ENCODE measurements at places on chromosomes 12 and 14. TPM values are rescaled to one million over a fixed set of nuclear protein-coding genes. Genes with fewer than 3 reads are reported as not detected.

RD3L gene
- total RNA-seq: not detected

FSCB gene
- not detected for total RNA-seq

AKAP6 gene
- total RNA-seq: 1.7 TPM

NEUROD4 gene
- total RNA-seq: not detected

TAS2R46 gene
- total RNA-seq: not detected

KRT6C gene
- total RNA-seq: 261 TPM

GLS2 gene
- 6.0 TPM for total RNA-seq

HOXC9 gene
- total RNA-seq: not detected

C3AR1 gene
- total RNA-seq: not detected

RPS6KL1 gene
- 1.6 TPM for total RNA-seq

TEX52 gene
- not detected for total RNA-seq

OTOGL gene
- total RNA-seq: not detected

SMAGP gene
- total RNA-seq: 63.3 TPM

OR4E1 gene
- not detected for total RNA-seq

SDSL gene
- 2.3 TPM for total RNA-seq

TSHR gene
- total RNA-seq: not detected

CCND2 gene
- total RNA-seq: 200 TPM

FAM181A gene
- 0.99 TPM for total RNA-seq

GPR132 gene
- 0.14 TPM for total RNA-seq

OTX2 gene
- total RNA-seq: not detected

TAS2R14 gene
- total RNA-seq: not detected

CRIP2 gene
- 186 TPM for total RNA-seq

CHPT1 gene
- 10.2 TPM for total RNA-seq

ABCD2 gene
- not detected for total RNA-seq

CCDC92 gene
- 9.3 TPM for total RNA-seq

TROAP gene
- 15.6 TPM for total RNA-seq

IFT43 gene
- 27.9 TPM for total RNA-seq

KRT83 gene
- total RNA-seq: not detected

TXNDC16 gene
- 1.4 TPM for total RNA-seq

KRT6B gene
- total RNA-seq: 1,655 TPM

PRH2 gene
- total RNA-seq: not detected

KRT78 gene
- total RNA-seq: 2.2 TPM

ALDH1L2 gene
- total RNA-seq: 2.9 TPM

JDP2 gene
- 29.2 TPM for total RNA-seq

MYBPC1 gene
- total RNA-seq: not detected

RPS26 gene
- 1,471 TPM for total RNA-seq

PTPRR gene
- total RNA-seq: 0.21 TPM

PMCH gene
- not detected for total RNA-seq

GPR65 gene
- not detected for total RNA-seq

LTB4R2 gene
- total RNA-seq: 59.3 TPM
